ENCODE measurements at places on chromosomes 2 and 18.

- H3K4me1 ChIP-seq: no peaks in the 10 kb centered on the region
- DNase-seq: no peak
- H3K36me3 ChIP-seq: no peaks in the 10 kb centered on the region
These were observed 69.6 kb upstream of the CREB1 start for GRCh38 chr2:207459990-207460757.

DNA sequence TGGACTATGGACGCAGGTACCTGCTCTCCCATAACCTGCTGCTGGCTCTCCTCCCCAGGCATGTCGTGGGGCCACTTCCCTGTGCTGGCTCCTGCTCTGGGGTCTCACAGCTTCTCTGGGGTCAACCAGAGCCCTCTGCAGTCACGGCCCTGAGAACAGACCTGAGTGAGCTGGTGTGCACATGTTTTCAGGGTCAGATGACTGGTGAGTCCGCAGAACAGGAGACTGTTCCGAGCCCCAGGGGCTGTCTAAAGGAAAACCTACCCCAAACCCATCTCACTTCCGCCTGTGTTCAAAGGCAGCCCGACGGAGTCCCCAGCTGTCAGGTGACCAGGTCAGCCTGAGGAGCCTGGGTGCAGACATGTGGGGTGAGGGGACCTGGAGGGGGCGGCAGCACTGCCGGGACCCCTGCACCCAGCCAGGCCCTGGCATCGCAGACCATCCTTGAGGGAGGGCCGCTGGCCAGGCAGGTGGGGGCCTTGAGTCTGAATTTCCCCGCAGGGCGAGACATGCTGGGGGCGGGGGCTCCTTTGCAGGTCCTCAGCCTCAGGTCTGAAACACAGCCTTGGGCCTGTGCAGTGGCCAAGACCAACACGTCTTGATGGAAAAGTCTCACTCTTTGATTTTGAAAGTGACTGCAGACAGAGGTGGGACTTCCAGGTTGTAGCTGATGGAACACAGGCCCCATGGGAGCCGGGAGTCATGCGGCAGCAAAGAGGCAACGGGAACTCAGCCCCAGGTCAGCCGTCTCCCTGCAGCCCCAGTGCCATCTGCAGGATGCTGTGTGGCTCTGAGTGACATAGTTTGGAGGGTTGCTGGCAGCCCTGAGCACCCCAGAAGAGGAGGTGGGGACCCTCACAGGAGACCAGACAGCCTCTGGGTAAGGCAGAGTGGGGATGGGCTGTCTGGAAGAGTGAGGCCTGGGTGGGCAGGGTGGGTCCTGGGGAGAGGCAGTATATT lies 65.3 kb downstream of the TWIST2 start:
- H3K4me1 ChIP-seq: no peaks in the 10 kb centered on the region
- no peaks in the 10 kb centered on the region for H3K36me3 ChIP-seq
- DNase-seq: no peak
- no peaks in the 10 kb centered on the region for H3K27me3 ChIP-seq
- H3K27ac ChIP-seq: no peak overlapping the region
- no peak overlapping the region for H3K4me3 ChIP-seq

- no peak overlapping the region for H3K4me3 ChIP-seq
- peaks cover 84% of the 10 kb centered on the region for H3K36me3 ChIP-seq
- H3K4me1 ChIP-seq: peaks cover 5% of the 10 kb centered on the region
- no peak overlapping the region for H3K27ac ChIP-seq
- H3K27me3 ChIP-seq: no peaks in the 10 kb centered on the region
- DNase-seq: no peak
These were observed 85.6 kb downstream of the INPP5D start for GRCh38 chr2:233145726-233146125.

DNA sequence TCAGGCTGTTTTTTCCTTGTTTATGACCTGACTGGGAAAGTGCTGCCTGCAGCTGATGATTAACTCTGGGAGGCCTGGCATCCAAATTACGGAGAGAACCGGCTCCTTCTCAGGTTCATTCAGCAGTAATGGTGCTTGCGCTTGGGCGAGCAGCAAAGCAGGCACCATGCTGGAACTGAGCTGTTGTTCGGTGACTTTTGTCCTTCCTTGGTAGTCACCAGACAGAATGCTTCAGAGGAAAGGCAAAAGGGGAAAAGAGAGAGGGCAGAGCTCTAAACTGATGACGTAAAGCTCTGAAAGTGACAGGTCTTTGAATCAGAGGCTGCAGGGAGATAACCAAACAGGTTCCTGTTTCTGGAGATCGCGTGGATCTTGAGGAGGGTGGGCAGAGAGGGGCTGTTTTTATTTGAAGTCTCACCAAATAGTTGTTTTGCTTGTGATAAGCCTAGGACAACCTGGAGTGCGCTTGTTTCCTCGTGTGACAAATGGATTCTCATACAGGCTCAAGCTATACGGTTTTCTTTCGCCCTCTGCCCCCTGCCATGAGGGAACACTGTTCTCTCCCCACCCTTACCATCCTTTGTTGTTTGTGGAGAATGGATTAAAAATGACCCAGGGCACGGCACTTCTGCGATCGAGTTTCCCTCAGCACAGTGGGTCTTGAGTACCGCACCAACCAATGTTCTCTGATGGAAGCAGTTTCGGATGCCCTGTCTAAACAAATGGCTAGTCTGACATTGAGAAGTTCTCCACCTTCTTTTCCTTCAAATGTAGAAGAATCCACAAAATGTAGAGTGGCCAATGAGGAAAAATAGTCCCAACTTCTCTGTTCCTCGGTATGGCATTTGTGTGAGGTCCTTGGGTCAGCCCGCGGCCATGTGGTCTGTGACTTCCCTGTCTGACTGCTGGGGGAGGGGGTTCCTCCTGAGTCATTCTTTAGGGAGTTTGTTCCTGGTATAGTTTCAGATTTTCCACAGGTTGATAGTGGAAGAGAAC lies 1.3 kb downstream of the RASGRP3 start:
- no peaks in the 10 kb centered on the region for H3K36me3 ChIP-seq
- no peaks in the 10 kb centered on the region for H3K27me3 ChIP-seq
- peak overlapping the region; percentile 72 for H3K4me3 ChIP-seq
- H3K4me1 ChIP-seq: peaks cover 17% of the 10 kb centered on the region
- no peak for DNase-seq

GRCh38 chr2:74728842-74729241 lies 74.8 kb downstream of the SEMA4F start:
- no peaks in the 10 kb centered on the region for H3K4me1 ChIP-seq
- DNase-seq: no peak
- no peaks in the 10 kb centered on the region for H3K27me3 ChIP-seq
- no peaks in the 10 kb centered on the region for H3K36me3 ChIP-seq

- no peak overlapping the region for H3K4me3 ChIP-seq
- no peak for DNase-seq
- peaks cover 20% of the 10 kb centered on the region for H3K4me1 ChIP-seq
- H3K27me3 ChIP-seq: no peaks in the 10 kb centered on the region
These were observed 6.5 kb downstream of the GLS start for GRCh38 chr2:190887089-190887488.

DNA sequence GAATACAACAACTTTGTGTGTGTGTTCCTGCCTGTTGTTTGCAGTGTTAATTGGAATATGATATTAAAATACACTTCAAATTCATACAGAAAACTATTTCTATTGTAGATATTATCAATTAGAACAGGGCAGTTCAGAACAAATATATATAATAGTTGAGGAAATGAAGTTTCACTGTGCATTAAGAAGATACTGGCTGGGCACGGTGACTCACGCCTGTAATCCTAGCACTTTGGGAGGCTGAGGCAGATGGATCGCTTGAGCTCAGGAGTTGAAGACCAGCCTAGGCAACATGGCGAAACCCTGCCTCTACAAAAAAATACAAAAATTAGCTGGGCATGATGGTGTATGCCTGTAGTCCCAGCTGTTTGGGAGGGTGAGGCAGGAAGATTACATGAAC lies 79.3 kb downstream of the ASAP2 start:
- no peak overlapping the region for H3K27ac ChIP-seq
- no peaks in the 10 kb centered on the region for H3K4me1 ChIP-seq

DNA sequence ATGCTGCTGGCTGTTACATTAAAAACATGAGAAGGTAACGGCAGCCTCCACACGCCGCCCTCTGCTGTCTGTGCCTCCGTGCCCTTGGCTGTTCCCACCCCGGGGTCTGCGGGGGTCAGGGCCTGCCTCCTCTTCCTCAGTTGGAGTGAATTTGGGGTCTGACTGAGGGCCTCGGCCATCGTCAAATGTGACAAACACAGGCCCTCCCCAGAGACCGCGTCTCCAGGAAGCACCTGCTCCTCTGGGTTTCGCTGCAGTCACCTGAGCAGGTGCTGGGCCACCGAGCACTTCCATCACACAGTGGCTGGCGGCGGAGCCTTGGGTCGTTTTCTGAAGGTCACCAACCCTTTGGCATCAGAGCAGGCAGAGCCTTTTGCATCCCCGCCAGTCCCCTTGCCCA lies 70.9 kb downstream of the NFATC1 start:
- H3K27ac ChIP-seq: no peak overlapping the region
- no peaks in the 10 kb centered on the region for H3K4me1 ChIP-seq
- peaks cover 67% of the 10 kb centered on the region for H3K36me3 ChIP-seq

- no peak overlapping the region for H3K27ac ChIP-seq
- DNase-seq: no peak
- H3K27me3 ChIP-seq: no peaks in the 10 kb centered on the region
- peaks cover 10% of the 10 kb centered on the region for H3K4me1 ChIP-seq
- H3K4me3 ChIP-seq: no peak overlapping the region
These were observed 12.3 kb downstream of the FBLN7 start for GRCh38 chr2:112150447-112150846.

DNA sequence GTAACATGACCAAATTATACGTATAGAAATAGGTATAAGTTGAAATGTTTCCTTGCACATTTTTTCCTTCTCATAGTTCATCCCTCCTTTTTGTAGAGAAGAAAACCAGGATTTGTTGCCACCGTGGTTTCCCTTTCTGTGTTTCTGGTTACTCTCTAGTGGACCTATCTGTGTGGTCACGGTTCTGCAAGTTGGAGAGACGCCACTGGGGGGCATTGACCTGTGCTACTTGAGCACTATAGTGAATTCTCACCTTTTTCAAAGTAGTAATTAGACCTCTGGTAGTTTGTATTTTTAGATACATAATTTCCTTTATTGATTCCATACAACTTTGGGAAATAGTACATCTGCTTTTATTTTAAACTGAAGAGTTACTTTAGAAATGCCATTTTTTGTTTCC lies 444.8 kb downstream of the PTPRM start:
- DNase-seq: no peak
- no peaks in the 10 kb centered on the region for H3K36me3 ChIP-seq
- no peak overlapping the region for H3K27ac ChIP-seq
- no peak overlapping the region for H3K4me3 ChIP-seq
- H3K4me1 ChIP-seq: no peaks in the 10 kb centered on the region

DNA sequence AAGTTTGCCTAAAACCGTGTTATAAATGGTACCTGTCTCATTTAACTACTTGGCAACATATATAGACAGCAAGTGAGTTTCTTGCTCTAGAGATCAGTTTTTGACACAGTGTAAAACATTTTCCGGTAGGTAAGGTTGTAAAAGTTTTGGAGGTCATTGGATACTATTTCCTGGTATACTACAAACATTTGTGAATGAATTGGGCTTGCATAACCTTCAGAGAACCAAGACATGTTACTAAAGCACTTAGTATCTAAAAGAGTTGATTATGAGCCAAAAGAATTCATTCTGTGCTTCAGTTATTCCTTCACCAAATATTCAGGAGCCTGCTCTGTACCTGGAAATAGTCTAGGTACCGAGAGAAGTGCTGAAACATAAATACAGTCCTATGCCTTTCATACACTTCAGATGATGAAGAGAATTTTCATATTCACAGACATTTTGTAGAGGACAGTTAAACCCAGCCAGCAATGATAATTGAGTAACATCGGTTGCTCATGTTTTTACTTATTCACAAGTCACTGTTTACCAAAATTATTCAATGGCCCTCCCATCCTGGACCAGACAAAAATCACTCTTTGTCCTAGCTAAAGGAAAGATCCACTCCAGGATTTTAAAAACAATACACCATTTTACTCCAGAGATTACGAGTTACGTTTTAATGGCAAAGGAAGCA lies 319.4 kb upstream of the RBMS1 start:
- H3K4me1 ChIP-seq: no peaks in the 10 kb centered on the region
- no peak for DNase-seq
- no peak overlapping the region for H3K27ac ChIP-seq
- no peaks in the 10 kb centered on the region for H3K27me3 ChIP-seq
